ENCODE measurements at places on chromosomes 3 and 15. TPM values are rescaled to one million over a fixed set of nuclear protein-coding genes. Genes with fewer than 3 reads are reported as not detected.

KBTBD13 gene
- not detected for total RNA-seq

ADAMTSL3 gene
- 1.7 TPM for total RNA-seq

SPRED1 gene
- 51.3 TPM for total RNA-seq

ABHD5 gene
- 9.7 TPM for total RNA-seq

HESX1 gene
- 0.80 TPM for total RNA-seq
